Fibroblast of pulmonary artery (primary cell): ENCODE measurements at places on chromosomes 16 and 17.

GRCh38 chr17:50892101-50892776 lies 26.1 kb upstream of the TOB1 start:
- DNase-seq, result no peak

- no peak for DNase-seq
These were observed 39.9 kb upstream of the MRC2 start for GRCh38 chr17:62587554-62587953.

- DNase-seq, result no peak
These were observed 1.2 kb downstream of the IRF8 start for GRCh38 chr16:85900027-85900792.

DNA sequence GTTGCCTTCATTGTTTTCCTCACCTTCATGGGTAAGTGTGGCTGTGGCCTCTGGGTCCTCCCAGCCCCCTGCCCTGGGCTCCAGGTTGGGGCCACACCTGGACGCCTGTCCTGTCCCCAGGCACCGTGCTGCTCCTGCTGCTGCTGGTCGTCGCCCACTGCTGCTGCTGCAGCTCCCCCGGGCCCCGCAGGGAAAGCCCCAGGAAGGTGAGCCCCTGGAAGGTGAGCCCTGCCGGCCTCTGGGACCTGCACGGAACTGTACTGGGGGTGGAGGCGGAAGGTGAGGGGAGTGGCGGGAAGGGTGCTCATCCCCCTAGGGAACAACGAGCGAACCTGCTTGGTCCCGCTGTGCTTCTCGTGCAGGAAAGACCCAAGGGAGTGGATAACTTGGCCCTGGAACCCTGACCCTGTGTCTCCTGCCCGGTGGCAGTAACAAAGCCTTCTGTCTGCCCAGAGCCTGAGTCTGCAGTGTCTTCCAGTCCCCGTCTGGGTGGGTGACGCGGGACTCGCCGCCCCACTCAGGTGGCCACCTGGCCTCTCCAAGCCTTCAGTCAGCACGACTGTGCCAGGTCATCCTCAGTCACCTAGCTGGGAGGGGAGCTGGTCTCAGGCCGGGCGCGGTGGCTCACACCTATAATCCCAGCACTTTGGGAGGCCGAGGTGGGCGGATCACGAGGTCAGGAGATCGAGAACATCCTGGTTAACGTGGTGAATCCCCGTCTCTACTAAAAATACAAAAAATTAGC lies 831 bp downstream of the SMIM22 start:
- DNase-seq, result no peak

- DNase-seq, result no peak
These were observed 378.1 kb downstream of the HAPSTR1 start for GRCh38 chr16:9469512-9469911.

DNA sequence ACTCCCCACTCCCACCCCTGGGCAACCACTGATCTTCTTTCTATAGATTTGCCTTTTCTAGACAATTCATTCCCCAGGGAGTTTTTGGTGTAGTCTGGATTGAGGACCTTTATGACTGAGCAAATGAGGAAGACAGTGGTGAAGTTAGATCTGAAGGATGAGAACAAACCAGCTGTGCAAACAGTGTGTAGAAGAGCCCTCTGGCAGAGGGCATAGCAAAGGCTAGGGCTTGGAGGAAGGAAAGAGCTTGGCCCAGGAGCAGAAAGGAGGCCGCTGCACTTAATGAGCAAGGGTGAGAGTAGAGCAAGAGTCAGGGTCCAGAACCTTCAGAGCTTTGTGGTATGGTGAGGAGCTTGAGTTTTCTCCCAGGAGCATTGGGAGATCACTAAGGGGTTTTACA lies 352.7 kb downstream of the CA10 start:
- no peak for DNase-seq
